ENCODE measurements at places on chromosomes 16 and 17.
A peak's percentile ranks its signal among the peaks of the same experiment; 100 is the strongest.

DNA sequence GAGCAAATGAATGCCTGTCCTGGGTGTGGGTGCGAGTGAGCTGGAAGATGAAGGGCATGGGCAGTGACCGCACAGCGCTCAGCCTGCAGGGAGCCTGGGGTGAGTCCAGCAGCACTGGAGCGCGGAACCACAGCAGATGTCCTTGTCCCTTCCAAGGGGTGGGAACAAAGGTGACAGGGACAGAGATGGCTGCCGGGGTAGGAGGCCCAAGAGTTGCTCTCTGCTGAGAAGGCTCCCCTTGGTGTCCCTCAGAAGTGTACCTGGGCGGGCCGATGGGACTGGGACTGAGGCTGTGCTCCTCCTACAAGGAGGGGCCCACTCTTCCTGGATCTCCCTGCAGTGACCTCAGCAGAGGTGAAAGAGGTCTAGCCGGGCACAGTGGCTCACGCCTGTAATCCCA, 7.6 kb upstream of the PGAP6 start:
- no peak for DNase-seq

GRCh38 chr16:8346294-8346693, 244.0 kb downstream of the TMEM114 start:
- peak; percentile 7 for DNase-seq

GRCh38 chr16:87499189-87499486, 6.3 kb upstream of the ZCCHC14 start:
- DNase-seq, result no peak

DNA sequence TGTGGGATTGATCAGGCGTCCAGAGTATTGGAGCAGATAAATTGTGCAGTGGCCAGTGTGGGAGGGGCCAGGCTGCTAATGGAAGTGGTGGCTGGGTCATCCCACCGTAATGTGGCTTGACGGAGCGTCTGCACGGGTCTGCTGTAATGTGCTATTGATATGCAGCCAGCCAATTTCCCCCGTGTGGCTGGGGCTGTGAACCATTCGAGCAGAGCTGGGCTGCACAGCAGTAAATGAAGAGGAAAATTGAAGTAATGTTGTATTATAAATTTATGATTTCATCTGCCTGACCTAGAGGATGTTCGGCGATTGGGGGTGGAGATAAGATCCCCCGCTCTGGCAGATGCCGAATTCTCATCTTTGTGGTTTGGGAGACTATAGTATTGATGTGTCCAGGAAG, 121.5 kb downstream of the CCDC182 start:
- no peak for DNase-seq

DNA sequence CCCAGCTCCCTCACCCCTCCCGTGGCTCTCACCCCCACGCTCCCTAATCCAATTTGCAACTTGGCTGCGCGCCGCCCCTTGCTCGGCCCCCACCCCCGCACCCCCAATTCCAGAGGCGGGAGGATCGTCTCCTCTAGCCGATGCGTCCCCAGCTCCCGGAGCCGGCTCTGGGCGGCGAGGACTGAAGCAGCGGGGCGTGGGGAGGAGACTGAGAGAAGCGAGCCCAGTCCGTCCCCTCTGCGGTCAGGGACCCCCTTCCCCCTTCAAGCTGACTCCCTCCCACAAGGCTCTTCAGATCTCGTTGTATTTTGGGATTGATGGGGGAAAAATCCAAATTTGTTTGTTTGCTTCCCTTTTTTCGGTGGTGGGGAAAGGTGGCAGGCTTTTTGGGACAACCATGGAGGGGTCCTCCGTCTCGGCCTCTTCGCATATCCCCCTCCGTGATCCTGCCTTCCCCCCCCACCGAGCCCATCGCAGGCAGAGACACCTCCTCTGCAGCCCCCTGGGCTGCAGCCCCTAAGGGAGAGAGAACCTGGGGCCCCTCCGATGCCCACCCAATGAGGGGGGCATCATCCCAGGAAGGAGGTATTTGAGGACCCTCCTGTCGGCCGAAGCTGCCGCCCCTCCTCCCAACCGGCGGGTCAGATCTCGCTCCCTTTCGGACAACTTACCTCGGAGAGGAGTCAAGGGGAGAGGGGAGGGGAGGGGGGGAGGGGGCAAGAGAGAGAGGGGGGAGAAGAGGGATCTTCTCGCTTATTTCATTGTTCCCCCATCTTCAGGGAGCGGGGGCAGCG, 466 bp downstream of the NEUROD2 start:
- DNase-seq, result no peak

DNA sequence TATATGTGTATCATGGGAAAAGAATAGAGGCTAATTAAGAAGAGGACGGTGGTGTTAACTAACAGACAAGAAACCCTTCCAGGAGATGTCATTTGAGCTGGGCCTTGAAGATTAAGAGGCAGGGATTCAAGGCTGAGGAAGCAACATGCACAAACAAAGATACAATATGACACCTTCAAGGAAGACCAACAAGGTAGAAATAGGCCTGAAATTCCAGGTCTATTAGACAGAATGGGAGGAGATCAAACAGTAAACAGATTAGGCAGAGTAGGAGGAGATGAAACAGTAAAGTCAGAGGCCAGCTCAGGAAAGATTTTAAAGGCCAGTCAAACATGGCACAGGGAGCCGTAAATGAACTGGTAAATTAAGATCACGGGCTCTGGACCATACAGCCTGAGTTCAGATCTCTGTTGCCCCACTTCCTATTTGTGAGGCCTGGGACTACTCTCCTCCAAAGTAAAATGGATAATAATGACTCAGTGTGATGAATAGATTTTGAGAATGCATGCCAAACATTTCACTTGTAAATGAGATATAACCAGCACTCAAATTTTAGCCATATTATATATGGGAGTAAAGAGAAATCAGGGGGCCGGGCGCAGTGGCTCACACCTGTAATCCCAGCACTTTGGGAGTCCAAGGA, 38.9 kb downstream of the USP31 start:
- DNase-seq, result no peak

GRCh38 chr16:86443508-86444147, 66.7 kb upstream of the FOXF1 start:
- no peak for DNase-seq

DNA sequence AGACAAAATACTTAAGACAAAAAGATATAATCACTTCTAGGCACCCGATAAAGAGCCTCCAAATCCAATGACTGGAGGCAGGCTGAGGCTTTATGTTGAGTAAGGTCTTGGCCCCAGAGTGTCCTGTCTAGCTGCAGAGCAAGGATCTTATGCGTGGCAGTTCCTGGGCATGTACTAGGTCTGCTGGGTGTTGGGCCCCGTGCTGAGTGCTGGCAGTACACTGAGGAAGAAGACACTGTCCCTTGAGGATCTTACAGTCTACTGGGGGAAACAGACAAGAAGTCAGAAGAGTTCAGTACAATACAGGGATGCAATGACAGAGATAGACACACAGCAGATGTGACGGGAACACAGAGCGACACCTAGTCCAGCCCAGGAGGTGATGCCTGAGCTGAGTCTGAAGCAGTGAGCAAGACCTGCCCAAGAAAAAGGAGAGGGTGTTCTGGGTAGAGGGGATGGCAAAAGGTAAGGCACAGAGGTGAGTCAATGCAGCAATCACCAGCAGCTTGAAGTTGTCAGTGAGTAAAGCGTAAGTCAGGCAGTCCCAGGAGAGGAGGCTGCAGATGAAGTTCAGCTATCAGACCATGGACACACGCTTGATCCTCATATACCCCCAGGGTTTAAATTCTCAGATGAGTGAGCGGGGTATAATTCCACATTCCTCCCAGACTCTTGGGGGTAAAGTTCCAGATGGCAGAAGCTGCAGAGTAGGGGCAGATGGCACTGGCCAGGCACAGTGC, 18.1 kb downstream of the MAP3K14 start:
- no peak for DNase-seq

GRCh38 chr17:47703191-47703591, 9.2 kb downstream of the TBKBP1 start:
- no peak for DNase-seq

DNA sequence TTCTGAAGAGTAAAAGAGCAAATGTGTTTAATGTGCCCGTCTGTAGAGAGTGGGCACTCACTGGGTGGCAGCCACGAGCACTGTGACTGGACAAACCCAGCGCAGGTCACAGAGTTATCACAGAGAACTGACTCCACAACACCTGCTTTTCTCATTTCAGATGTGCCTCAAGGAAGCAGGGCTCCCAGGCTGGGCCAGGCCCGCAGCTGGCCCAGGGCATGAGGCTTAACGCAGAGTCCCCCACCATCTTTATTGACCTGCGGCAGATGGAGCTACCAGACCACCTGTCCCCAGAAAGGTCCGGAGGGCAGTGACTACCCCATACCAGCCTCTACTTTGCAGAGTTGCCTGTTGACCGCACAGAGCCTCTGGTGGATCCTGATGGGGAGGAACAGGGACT, 11.9 kb downstream of the DNAAF8 start:
- DNase-seq, result no peak

GRCh38 chr17:59406808-59407381, 75.4 kb downstream of the YPEL2 start:
- peak; percentile 62 for DNase-seq

GRCh38 chr17:82170412-82170961, 42.2 kb downstream of the CCDC57 start:
- no peak for DNase-seq

Data from right kidney (tissue), 9 donors.